ENCODE measurements at places on chromosomes 7 and 10. TPM values are rescaled to one million over a fixed set of nuclear protein-coding genes. Genes with fewer than 3 reads are reported as not detected.

- no peaks in the 10 kb centered on the region for H3K4me1 ChIP-seq
- H3K27ac ChIP-seq: no peak overlapping the region
- H3K27me3 ChIP-seq: peaks cover 26% of the 10 kb centered on the region
Observed at GRCh38 chr7:151904270-151904669, 27.4 kb upstream of the PRKAG2 start.

- H3K4me3 ChIP-seq: no peak overlapping the region
- no peaks in the 10 kb centered on the region for H3K27me3 ChIP-seq
- no peak for DNase-seq
- peaks cover 24% of the 10 kb centered on the region for H3K4me1 ChIP-seq
Observed at GRCh38 chr7:157309988-157310668, 26.7 kb upstream of the DNAJB6 start.

- H3K27ac ChIP-seq: no peak overlapping the region
- peaks cover 6% of the 10 kb centered on the region for H3K27me3 ChIP-seq
- H3K36me3 ChIP-seq: no peaks in the 10 kb centered on the region
- H3K4me3 ChIP-seq: no peak overlapping the region
- no peak for DNase-seq
Observed at GRCh38 chr7:150950496-150951180, 27.5 kb downstream of the KCNH2 start.

DNA sequence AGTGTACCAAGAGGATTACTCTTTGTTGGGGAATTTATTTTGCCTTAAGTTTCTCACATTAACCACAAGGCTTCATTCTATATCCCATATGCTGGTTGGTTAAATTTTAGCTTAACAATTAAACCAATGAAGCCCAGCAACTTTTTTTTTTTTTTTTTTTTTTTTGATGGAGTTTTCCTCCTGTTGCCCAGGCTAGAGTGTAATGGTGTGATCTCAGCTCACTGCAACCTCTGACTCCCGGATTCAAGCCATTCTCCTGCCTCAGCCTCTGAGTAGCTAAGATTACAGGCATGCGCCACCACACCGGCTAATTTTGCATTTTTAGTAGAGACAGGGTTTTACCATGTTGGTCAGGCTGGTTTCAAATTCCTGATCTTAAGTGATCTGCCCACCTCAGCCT lies 75.0 kb upstream of the MKX start:
- no peaks in the 10 kb centered on the region for H3K36me3 ChIP-seq
- H3K4me3 ChIP-seq: no peak overlapping the region
- H3K4me1 ChIP-seq: no peaks in the 10 kb centered on the region
- H3K27ac ChIP-seq: no peak overlapping the region

ATG9B gene
- total RNA-seq: 5.0 TPM

STEAP1B gene
- total RNA-seq: 0.30 TPM

Data from activated T-helper 2 cell treated with anti-CD3 and anti-CD28 coated beads, Interferon-gamma antibody, Interleukin-2, Interleukin-4, amounts not matched to agents 10 μg/mL and 5 μg/mL and 100 μg/mL, durations not matched to agents 14 hours and 24 hours and 36 hours (primary cell).